ENCODE measurements at places on chromosomes 16 and 17.

GRCh38 chr16:27355610-27356009 is 41.8 kb downstream of the IL4R start:
- DNase-seq: no peak

- no peak for DNase-seq
Measured at GRCh38 chr17:9322326-9322725, 253.3 kb downstream of the STX8 start.

- DNase-seq: peak; percentile 86
Measured at GRCh38 chr17:21549107-21549687, 143.1 kb upstream of the KCNJ18 start.

DNA sequence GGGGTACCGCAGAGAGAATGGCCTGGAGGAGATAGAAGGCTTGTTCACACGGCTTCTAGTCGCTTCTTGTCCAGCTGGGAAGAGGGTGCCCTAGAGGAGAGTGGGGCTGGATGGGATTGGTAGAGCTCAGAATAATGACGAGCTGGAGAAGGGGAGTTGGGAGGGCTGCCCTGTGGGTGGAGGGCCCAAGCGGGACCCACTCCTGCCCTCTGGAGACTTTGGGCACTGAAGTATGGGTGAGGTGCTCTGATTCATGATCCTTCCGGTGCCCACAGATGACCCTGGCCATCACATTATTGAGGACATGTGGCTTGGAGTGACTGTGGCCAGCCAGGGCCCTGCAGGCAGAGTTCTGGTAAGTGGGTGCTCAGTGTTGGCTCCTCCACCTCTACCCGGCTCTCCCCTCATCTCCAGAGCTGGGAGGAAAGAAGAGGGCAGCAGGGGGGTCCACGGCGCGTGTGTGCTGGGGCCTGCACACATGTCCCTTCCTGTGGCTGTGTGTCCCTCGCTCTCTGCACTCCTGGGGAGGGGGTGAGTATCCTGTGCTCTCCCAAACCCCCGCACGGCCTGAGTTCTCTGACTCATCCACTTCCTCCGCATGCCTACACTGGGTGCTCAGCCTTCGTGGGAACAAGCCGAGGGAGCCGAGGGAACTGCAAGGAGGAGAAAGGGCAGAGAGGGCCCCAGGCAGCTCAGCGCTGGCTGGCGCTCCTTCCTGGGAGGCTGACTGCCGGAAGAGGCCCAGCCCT is 8.5 kb downstream of the ITGA3 start:
- DNase-seq: peak; percentile 93

- no peak for DNase-seq
Measured at GRCh38 chr17:41009301-41009760, 403 bp upstream of the KRTAP3-1 start.

- DNase-seq: no peak
Measured at GRCh38 chr17:42055496-42055895, 5.1 kb upstream of the C17orf113 start.

- DNase-seq: no peak
Measured at GRCh38 chr16:2614761-2615191, 67.5 kb upstream of the KCTD5 start.

- DNase-seq: no peak
Measured at GRCh38 chr17:17072546-17072945, 30.3 kb downstream of the MPRIP start.

DNA sequence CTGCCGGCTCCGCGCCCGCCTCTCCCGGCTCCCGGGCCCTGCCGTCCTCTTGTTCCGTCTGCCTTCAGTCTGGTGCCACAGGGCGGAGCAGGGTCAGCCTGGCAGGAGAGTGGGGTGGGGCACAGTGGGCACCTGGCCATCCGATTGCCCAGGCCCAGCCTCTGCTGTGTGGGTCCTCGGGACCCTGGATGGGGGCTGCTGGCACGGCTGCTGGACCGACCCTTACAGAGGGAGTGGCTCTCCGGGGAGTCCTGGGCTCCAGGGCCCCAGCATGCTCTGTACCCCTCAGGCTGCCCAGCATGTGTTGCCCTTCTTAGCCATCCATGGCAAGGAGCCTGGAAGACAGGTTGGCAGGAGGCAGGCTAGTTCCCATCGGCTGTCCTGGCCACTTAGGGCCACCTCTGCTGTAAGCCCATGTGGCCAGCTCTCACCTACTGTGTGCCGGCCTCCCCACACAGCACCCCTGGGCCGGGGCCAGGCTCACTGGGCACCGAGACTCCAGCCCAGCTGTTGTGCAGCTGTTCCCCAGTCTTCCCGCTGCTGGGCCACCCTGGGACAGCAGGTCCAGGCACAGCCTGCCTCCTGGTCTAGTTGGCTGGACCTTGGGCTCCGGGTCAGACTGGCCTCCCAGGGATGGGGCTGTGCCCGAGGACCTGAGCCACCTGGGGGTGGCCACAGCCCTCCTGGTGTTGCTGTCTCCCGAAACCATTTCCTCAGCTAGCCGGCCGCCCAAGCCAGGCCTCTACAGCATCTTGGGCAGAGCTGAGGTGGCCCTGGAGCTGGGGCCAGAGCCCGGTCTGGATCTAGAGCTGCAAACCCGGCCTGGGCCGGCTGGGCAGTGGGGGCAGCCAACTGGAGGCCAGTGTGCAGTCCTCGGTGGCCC is 24.9 kb downstream of the BAHCC1 start:
- no peak for DNase-seq

DNA sequence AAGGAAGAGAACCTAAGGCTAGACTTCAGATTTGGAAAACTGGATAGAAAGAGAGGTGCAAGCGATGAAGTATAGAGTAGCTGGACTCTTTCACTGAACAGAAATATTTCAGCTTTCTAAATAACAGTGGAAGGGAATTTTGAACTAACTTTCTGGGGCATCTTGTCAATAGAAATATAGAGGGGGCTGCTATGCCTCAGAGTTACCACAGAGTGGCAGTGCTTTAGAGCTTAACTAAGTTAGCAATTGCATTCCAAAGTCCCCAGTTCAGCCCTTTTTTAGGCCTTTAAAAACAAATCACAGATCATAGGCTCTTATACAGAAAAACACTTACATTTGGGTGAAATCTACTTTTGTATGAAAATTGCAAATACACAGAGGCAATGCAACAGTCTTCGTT is 154.2 kb upstream of the CDH8 start:
- DNase-seq: peak; percentile 36

All from fibroblast of upper back skin (primary cell).